Activated CD8-positive, alpha-beta memory T cell treated with anti-CD3 and anti-CD28 coated beads, Interleukin-2, amount 10 ng/mL, durations not matched to agents 7 days and 5 days (primary cell): ENCODE measurements at places on chromosomes 3 and 15.

- no peak for DNase-seq
These were observed 13.2 kb upstream of the SCAMP5 start for GRCh38 chr15:74982183-74982582.

GRCh38 chr3:104180906-104181305 is 1185.8 kb upstream of the ALCAM start:
- no peak for DNase-seq

DNA sequence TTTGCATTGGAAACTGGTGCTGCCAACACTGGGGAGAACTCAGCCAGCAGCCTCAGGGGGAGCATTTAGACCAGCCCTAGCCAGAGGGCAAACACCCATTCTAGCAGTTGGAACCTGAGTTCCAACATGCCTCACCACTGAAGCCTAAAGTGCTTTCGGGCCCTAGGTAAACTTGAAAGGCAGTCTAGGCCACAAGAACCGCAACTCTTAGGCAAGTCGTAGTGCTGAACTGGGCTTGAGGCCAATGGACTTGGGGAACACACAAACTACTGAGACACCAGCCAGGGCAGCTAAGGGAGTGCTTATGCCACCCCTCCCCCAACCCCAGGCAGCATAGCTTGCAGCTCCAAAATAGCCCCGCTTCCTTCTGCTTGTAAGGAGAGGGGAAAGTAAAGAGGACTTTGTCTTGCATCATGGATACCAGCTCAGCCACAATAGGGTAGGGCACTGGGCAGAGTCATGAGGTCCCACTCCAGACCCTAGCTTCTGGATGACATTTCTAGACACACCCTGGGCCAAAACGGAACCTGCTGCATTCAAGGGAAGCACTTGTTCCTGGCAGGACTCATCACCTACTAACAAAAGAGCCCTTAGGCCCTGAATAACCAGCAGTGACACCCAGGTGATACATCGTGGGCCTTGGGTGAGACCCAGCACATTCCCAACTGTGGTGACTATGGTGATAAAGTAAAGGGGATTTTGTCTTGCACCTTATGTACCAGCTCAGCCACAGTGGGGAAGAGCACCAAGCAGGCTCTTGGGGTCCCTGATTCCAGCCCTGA is 37.3 kb upstream of the TEX9 start:
- no peak for DNase-seq

DNA sequence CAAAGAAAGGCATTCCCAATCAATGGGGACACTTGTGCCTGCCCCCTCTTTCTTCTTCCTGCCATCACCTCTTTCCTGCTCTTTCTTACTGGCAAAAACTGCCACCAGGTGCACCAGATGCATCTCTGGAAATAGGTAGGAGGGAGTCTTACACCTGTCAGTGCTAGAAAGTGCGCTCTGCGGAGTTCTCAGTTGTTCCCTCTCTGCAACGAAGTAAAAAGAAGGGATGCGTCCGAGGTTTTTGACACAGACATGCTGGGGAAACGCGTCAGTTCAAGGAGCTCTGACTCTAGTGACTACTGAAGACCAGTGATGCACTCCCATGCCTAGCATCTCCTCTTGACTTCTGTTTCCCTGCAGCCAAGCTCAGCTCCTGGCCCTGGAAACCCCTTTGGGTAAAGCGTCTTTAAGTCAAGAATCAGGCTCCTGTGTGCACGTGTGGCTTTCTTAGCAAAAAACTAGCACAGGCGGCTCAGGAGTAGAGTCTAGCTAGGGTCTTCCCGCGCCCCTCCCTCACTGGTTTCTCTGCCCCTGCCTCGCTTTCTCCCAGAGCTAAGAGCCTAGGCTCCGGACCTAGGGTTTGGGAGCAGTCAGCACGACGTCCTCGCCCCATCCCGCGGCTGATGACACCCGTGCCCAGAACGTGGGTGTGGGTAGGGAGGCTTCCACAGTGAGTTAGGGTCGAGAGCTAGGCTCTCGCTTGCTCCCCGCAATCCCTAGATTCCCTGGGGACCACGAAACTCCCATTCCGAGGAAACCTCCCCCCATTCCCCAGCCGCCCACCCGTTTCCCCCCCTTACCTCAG is 564 bp upstream of the GRM7 start:
- no peak for DNase-seq

- DNase-seq: no peak
These were observed 101.4 kb downstream of the FNDC3B start for GRCh38 chr3:172140499-172141391.

DNA sequence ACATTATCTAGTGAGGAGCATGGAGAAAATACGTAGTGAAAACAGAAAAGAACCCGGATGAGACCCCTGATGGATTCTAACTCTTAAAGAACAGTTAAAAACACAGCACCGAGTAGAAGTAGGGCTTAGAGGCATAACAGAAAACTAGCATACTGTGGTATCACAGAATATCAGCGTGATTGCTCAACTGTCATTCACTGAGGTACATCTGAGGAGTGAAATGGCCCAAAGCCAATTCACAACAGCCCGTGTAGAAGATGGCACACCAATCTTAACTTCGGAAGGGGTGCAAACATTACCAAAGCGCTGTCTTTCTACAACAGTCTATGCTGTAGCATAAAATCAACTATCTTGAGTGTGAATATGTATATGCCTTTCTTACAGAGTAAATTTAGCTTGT is 1.8 kb downstream of the CLASP2 start:
- no peak for DNase-seq

DNA sequence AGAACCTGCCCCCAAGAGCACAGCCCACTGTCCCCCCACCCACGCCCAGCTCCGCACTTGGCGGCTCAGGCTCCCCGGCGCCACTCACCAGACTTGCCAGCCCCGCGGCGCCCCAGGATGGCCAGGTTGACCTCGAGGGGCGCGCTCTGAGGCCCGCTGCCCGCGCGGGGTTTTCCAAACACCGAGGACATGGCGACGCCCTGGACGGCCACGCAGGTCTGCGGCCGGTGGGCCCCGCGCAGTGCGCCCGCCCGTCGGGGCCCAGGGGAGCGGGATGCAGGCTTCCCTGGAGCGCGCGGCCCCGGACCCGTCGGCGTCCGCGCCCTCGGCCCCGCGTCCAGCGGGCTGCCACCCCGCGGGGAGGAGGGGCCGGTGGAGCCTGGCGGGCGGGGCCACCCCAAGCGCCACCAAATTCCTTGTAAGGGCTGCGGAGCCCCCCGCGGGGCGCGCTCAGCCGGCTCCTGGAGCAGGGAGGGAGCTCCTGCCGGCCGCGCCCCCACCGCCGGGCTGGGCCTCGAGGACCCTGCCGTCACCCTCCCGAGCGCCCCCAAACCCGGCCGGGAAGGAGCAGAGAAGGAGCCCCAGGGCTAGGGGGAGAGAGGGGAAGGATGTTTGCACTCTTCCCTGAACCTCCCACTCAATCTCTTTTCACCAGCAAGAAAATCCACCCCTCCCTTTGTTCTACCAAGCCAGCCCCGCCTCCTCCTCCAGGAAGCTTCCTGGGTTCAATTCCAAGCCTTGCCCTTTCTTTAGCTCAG is at the start of gene RASL12:
Gene RASL12 (minus strand): TSS at position 347 of the 758 bp plus-strand sequence. CDS start 156 bp downstream, at position 191.
- no peak for DNase-seq

DNA sequence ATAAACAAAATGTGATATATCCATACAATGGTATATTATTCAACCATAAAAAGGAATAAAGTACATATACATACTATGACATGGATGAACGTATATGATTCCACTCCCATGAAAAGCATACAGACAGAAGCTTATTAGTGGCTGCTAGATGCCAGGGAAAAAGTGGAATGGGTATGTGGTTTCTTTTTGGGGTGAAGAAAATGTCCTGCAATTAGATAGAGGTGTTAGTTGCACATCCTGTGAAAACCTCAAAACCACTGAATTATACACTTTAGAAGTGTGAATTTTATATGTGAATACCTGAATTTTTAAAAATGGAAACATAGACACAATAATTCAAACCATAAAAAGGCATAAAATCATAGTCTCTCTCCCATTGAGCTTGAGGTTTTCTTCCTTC is 11.2 kb downstream of the DENND6A start:
- no peak for DNase-seq

DNA sequence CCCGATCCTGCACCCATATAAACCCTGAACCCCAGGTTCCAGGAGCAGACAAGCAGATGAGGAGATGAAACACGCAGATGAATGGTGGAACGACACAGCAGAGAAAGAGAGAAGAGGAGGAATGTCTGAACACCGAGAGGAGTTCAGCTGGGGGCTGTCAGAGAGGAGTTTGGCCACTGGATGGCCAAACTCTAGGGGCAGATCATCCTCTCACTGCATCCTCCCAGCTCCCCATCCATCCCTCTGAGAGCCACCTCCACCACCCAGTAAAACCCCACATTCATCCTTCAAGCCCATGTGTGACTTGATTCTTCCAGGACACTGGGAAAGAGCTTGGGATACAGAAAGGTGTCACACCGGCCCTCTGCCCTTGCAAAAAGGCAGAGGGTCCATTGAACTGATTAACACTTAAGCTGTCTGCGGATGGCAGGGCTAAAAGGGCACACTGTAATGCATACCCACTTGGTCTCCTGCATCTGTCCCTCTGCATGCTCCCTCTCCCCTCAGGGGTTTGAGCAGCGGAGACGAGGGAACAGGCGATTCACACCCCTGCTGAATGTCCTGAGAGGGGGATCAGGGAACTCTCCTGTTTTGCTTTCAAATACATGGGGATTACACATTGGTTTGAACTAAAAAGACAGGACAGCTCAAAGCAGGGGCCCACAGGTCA is 53.8 kb downstream of the TMED3 start:
- no peak for DNase-seq

GRCh38 chr3:98565843-98566242 is 27.6 kb downstream of the CPOX start:
- no peak for DNase-seq

DNA sequence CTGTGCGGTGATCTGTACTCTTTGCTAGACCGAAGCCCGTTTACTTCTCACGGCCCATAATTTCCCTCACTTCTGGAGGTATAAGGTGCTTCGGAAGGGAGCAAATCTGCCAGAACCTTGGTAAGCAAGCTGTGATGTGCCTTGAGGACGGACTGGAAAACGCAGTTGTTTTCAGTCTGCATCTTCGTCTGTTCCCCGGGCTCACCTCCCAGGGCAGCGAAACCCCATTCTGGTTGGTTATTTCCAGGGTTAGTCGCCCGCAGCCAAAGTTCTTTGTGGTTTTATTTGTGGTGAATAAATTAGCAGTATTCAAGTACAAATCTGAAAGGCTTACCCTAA is 401 bp downstream of the RAMAC start:
- peak; percentile 60 for DNase-seq

DNA sequence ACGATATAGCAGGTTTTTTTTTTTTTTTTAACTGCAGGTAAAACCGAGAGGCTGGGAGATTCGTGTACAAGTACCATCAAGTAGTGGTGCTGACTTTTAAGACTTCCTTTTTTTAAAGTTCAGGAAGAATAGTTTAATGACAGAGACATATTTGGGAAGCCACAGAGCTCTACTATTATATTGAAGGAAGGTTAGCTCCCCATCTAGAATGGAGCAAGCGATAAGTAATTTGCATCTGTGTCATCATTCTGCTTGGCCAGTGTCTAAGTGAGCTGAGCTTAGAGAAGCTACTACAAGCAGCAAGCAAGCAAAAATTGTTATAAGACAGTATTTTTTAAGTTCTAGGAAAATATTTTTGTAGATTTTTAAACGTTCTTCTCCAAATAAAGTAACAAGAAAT is 203.2 kb downstream of the ATP8B4 start:
- no peak for DNase-seq

DNA sequence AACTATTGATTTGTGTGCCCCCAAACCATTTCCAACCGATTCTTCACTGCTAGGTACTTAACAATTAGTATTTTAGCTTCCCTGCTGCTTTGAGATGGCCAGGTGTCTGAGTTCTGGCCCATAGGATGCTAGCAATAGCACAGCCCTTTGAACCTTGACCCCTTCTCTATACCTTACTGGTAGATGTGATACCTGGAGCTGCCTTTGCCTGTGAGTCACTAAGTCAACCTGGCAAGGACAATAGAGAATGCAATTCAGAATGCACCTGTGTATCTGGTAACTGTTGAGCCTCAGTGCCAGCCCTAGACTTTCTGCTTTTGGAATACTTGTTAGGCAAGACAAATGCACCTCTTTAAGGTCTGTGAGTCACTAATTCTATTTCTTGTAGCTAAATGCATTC is 467.4 kb downstream of the GRM7 start:
- DNase-seq: no peak

DNA sequence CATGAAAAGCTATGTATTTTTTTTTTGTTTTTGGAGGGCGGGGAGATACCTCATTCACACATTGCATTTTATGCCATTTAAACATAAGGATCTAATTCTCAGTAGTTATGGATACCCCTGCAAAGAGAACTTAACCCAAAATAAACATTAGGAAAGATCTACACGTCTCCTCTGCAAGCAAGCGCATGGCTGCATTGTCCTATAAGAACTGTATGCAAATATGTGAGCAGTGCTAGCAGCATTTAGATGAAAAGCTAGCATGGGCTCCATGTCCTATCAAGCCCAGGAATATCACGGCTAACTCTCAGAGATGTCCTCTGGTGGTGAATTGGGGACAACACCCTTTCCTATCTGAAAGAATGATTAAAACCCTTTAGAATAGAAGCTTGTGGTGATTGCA is 292.8 kb downstream of the MEX3B start:
- DNase-seq: no peak

GRCh38 chr3:59878038-59878427 is 828.2 kb upstream of the CFAP20DC start:
- DNase-seq: no peak

- DNase-seq: no peak
These were observed 7.8 kb downstream of the GLDN start for GRCh38 chr15:51349156-51349844.

DNA sequence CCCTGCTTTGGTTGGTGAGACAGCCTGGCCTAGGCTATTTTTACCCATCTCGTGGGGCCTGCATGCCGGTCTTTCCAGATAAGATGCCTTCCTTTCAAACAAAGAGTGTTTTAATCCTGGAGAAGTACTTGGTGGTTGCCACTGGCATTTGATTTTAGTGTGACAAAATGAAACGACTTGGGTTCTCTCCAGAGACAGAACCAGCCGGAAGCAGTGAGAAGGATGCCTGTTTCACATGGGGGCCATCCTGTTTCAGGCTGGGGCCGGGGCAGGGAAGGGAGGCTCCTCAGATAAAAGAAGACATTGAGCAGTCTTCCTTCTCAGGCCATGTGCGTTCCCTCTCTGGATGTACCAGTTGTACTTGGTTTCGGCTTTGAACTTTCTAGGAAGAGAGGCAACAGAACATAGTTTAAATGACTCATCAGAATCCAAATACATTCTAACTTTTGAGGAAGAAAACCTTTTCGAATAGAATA is 74.9 kb downstream of the TOP2B start:
- no peak for DNase-seq

DNA sequence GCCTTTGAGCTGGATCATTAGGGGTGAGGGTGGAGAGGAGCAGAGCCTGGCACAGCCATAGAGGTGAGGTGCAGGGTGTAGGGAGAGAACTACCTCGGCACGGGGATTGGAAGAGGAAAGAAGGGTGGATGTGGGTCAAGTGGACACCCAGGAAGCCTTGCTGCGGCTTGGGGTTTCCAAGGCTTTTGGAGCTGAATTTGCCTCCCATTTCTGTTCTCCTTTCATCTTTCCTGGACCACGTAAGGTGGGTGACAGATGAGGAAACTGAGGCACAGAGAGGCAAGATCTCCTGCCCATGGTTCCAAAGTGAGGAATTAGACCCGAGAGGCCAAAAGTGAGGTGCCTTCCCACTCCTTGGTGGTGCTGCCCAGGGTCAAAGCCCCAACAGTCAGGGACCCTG is 35.4 kb upstream of the SFMBT1 start:
- DNase-seq: no peak

GRCh38 chr15:74955796-74956647 is 550 bp downstream of the RPP25 start:
- DNase-seq: peak; percentile 70
